CD8-positive, alpha-beta T cell (primary cell): ENCODE measurements at places on chromosomes 1 and 21. TPM values are rescaled to one million over a fixed set of nuclear protein-coding genes. Genes with fewer than 3 reads are reported as not detected.

GRCh38 chr1:172273647-172274396 lies 146.7 kb upstream of the C1orf105 start:
- DNase-seq: no peak

GRCh38 chr1:80305466-80305865 lies 1298.9 kb upstream of the ADGRL4 start:
- no peak for DNase-seq

GRCh38 chr1:205703072-205703471 lies 22.8 kb upstream of the SLC45A3 start:
- no peak for DNase-seq

The B3GALT5 gene
- total RNA-seq: not detected

DNA sequence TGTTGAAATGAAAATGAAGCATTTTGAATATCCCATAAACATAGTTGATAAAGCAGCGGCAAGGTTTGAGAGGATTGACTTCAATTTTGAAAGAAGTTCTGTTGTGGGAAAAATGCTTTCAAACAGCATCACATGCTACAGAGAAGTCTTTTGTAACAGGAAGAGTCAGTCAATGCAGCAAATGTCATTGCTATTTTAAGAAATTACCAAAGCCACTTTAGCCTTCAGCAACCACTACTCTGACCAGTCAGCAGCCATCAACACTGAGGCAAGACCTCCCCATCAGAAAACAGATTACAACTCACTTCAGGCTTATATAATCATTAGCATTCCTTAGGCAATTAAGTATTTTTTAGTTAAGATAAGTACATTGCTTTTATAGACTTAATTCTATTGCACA lies 33.8 kb upstream of the FCRL3 start:
- DNase-seq: no peak

The MPL gene
- total RNA-seq: not detected

GRCh38 chr1:107789817-107790524 lies 175.0 kb downstream of the VAV3 start:
- DNase-seq: no peak

The SON gene
- total RNA-seq: 422 TPM

The RGS1 gene
- total RNA-seq: 366 TPM

The EFNA3 gene
- total RNA-seq: 0.46 TPM

The RNF186 gene
- total RNA-seq: not detected

DNA sequence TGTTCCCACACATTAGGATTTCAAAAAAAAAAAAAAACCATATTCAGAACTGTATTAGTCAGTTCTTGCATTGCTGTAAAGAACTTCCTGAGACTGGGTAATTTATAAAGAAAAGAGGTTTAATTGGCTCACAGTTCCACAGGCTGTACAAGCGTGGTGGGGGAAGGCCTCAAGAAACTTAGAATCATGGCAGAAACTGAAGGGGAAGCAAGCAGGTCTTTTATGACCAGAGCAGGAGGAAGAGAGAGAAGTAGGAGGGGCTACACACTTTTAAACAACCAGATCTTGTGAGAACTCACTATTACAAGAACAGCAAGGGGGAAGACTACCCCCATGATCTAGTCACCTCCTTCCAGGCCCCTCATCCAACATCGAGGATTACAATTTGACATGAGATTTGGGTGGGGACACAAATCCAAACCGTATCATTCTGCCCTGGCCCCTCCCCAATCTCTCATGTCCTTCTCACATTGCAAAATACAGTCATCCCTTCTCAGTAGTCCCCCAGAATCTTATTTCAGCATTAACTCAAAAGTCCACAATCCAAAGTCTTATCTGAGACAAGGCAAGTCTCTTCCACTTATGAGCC lies 51.8 kb downstream of the POU2F1 start:
- DNase-seq: no peak

- peak; percentile 14 for DNase-seq
Measured at GRCh38 chr1:241716915-241717656, 65.0 kb downstream of the WDR64 start.

The TMPRSS15 gene
- not detected for total RNA-seq

DNA sequence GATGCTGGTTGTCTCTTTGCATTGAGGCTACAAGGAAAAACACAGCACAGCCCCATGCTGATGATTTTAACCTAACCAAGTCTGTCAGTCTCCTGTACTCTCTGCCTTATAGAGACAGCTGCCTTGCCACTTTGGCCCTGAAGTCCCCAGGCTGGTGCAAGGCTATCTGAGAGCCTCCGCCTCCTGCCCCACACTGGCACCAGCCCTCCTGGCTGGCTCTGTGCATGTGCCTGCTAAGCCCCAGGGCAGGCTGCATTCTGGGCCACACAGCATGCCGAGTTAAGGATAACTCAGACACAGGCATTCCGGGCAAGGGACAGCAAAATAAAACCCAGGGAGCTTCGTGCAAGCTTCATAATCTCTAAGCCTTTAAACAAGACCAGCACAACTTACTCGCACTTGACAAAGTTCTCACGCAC lies 910 bp downstream of the RUNX1 start:
- peak; percentile 52 for DNase-seq

DNA sequence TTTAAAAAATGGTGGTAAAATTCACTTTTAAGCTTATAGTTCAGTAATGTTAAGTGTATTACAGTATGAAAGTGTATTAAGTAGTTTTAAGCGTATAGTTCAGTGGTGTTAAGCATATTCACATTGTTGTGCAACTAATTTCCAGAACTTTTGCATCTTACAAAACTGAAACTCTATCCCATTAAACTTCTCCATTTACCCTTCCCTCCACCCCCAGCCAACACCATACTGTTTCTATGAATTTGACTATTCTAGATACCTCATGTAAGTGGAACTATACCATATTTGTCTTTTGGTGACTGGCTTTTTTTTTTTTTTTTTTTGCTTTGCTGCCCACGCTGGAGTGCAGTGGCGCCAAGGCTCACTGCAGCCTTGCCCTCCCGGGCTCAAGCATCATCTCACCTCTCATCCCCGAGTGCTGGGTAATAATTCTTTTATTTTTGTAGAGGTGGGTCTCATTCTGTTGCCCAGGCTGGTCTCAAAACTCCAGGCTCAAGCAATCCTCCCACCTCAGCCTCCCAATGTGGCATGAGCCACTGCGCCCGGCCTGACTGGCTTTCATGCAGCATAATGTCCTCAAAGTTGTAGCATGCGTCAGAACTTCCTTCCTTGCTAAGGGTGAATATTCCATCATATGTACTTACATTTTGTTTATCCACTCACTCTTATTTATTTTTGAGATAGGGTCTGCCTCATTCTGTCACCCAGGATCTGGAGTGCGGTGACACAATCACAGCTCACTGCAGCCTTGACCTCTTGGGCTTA lies 45.1 kb upstream of the BMP8B start:
- DNase-seq: no peak

DNA sequence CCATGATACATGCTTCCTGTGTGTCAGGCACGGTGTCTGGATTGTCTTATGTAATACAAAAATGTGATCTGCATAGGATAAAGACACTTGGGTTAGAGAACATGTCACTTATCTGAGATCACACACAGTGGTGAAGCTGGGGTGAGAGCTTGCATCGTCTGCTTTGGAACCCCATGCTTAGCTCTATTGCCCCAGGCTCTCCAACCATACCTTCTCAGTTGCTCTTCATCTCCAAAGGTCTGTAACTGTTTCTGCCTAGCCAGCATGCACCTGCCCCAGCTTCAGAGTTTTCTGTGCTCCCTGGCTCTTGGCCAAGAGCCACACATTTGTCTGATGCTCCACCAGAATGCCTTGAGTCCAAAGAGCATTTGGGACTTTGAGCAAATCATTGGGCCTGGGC lies 93.9 kb upstream of the COG2 start:
- DNase-seq: no peak

The MEX3A gene
- 0.14 TPM for total RNA-seq

DNA sequence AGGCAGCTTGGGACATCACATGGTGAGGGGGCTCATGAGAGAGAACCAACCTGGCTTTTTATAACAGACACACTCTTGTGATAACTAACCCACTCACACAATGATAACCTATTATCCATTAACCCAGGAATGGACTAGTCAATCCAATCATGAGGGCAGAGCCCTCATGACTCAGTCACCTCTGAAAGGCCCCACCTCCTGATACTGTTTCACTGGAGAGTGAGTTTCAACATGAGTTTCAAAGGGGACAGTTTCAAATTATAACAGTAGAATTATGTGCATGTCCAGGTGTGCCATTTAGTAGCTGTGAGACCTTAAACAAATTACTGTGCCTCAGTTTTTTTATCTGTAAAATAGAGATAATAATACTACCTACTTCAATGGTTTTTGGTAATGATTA lies 47.6 kb upstream of the PPP2R5A start:
- DNase-seq: no peak

GRCh38 chr1:24077278-24077978 lies 34.5 kb downstream of the MYOM3 start:
- DNase-seq: no peak

DNA sequence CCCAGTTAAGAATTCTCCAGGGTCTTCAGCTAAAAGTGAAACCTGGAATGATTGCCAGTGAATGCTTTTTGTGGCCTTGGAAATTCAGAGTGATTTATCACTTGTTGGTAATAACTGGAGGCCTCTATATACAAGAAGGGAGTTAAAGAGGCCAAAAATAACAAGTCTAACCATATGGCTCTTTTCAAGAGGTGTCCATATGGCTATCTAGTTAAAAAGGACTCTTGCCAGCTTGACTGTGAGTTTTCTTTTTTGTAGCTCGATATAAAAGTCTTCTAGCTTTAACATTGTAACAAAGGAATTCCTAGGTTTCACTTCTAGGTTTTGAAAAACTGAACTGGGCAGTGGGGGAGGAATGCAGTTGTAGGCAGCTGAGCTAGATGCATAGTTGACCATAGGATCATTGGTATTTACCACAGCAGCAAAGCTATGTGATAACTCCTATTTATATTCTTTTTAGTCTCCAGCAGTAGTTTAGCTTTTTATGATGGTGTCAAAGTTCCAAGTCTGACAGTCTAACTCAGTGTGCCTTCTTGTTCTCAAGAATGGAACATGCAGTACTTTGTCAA lies 44.4 kb downstream of the CACHD1 start:
- DNase-seq: no peak

DNA sequence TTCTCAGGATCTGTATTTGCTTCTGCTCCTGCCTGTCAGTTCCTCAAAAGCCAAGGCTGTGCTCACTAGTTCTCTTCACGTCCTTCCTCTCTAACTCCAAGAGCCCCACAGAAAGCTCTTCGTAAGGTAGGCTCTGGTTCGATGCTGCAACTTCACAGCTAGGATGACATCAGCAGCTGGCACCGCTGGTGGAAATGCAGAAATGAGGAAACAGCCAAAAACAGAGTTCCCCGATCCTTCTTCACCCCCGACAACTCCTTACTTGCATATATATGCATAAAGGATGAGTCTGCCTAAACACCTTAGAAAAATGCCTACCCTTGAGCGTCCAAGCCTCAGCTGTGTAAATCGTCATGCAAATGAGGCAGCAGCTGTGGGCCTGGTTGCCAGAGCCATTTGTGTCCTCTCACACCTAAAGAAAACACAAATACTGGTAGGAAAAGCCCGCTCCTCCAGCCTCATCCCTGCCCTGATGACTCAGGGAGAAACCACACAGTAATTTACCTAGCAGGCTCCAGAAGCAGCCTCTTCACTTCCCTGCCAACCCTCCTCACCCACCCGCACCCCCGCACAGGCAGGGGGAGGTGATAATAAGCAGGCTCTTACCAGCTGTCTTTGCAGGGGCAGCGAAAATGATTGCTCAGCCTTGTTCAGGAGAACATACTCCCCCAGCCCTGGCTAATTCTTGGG lies 28.2 kb downstream of the BATF3 start:
- no peak for DNase-seq

- no peak for DNase-seq
Measured at GRCh38 chr21:45071874-45072737, 2.3 kb upstream of the ADARB1 start.

DNA sequence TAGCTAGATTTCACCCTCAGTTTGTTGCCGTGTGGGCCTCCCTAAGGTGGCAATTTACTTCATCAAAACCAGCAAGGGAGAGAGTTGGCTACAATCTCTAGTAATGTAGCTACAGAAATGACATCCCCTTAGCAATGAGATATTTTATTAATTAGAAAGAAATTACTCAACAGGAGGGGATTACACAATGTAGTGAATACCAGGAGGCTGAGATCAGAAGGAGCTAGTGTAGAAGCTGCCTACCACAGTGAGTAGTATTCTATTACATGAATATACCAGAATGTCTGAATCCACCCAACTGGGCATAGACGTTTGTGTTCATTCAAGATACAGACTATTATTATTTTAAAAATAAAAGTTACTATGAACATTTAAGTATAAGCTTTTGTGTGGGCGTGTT lies 868.2 kb upstream of the CXADR start:
- DNase-seq: no peak

DNA sequence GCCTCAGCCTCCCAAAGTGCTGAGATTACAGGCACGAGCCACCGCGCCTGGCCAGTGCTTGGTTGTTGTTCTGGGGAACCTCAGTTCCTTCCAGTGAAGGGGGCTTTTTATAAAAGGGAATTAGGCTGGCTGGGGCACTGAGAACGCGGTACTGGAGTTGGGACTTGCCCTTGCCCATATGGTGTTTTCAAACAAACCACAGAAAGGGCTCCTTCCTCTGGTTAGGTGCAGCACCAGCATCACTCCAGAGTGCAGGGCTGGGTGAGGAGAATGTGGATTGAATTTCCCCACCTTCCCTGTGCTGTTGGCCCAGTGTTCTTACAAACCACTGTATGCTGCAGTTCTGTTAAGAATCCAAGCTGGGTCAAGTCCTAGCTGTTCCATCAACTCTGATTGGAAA lies 5.3 kb downstream of the MAN1C1 start:
- DNase-seq: no peak
